ENCODE measurements at places on chromosomes 12 and 14.

- DNase-seq: no peak
Measured at GRCh38 chr12:57883057-57883456, 36.5 kb upstream of the CTDSP2 start.

GRCh38 chr14:64213853-64214570, 80.2 kb downstream of the ESR2 start:
- DNase-seq: no peak

- no peak for DNase-seq
Measured at GRCh38 chr14:50417853-50418252, 21.2 kb upstream of the CDKL1 start.

- no peak for DNase-seq
Measured at GRCh38 chr14:68952531-68953195, 26.4 kb downstream of the ACTN1 start.

- DNase-seq: no peak
Measured at GRCh38 chr12:130743176-130743575, 27.1 kb upstream of the RIMBP2 start.

DNA sequence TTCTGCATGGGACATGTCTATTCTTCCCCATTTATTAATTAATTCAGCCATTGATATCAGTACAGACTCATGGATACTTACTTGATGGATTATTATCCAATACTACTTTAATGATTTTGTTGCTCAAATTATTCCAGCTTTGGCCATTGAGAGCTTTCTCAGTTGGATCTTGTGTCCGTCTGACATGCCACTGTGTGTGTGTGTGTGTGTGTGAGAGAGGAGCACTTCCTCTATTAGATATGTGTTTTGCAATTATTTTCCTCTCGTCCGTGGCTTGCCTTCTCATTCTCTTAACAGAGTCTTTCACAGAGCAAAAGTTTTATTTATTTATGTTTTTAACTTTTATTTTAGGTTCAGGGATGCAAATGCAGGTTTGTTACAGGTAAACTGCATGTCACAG, 194.2 kb downstream of the ADGRD1 start:
- no peak for DNase-seq

- DNase-seq: no peak
Measured at GRCh38 chr12:2375871-2376270, 323.1 kb downstream of the CACNA1C start.

GRCh38 chr12:6861391-6861790, 5.9 kb upstream of the TPI1 start:
- no peak for DNase-seq

DNA sequence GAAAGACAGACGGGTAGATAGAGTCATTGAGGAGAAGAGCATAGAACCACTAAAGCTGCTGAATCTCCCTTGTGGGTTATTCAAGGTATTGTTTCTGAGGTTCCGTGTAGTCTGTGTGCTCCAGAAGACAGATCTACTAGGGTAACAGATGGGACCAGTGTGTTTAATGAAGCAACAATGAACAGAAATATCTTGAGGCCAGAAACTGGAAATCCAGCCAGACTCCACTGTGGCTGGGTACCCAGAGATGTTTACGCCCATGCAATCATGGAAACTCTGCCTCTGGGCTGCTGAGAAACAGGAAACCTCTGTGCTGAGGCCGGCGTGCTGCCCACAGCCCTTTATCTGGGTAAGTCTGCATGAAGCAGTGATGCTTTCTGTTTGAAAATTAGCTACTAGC, 8.3 kb downstream of the PROX2 start:
- no peak for DNase-seq

GRCh38 chr14:23694949-23695663, 58.9 kb downstream of the DHRS2 start:
- DNase-seq: no peak

GRCh38 chr14:94125659-94126418, 3.6 kb downstream of the IFI27L2 start:
- DNase-seq: peak; percentile 70

DNA sequence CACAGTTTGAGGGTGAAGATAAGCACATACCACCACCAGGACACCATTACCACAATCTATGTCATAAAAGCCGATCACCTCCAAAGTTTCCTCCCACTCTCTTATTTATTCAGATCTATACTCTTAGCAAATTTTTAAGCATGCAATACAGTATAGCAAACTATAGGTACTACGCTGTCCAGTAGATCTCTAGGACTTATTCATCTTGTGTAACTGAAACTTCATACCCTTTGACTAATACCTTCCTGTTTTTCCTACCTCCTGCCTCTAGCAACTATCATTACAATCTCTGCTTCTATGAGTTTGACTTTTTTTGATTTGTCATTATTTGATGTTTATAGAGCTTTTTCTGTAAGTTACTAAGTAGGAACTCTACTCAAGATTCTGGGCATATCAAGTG, 84.5 kb upstream of the MANSC4 start:
- DNase-seq: no peak

DNA sequence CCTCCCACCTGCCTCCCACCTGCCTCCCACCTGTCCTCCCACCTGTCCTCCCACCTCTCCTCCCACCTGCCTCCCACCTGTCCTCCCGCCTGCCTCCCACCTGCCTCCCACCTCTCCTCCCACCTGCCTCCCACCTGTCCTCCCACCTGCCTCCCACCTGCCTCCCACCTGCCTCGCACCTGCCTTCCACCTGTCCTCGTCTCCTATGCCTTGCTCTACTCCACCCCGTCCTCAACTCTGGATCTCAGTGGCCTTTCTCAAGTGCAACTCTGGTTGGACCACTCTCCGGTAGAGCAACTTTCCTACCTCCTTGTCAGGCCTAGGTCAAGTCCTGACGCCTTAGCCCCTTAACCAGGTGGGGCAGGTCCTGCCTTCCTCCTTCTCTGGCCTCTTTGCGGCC, 29.3 kb upstream of the PEX5 start:
- no peak for DNase-seq

DNA sequence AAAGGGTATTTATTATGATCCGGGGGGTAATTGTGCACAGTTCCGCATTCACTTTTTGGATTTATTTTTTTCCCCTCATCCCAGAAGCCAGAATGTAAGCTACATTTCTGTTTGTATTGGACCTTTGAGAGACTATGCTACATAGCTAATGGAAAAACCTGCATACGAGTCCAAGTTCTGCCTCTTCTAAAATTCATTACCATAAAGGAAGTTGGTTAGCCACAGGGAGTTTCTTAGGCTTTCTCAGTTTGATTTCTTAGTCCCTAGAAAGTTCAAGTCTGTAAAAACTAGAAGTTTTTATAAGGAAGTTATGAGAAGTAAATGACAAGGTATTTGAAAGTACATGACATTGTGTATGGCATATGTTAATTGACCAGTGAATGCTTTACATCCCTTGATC, 138.7 kb downstream of the PDE3A start:
- no peak for DNase-seq

GRCh38 chr12:58186914-58187313, 245.5 kb downstream of the ATP23 start:
- no peak for DNase-seq

Measured in vagina (tissue), 2 donors.